ENCODE measurements at places on chromosomes 4 and X.

DNA sequence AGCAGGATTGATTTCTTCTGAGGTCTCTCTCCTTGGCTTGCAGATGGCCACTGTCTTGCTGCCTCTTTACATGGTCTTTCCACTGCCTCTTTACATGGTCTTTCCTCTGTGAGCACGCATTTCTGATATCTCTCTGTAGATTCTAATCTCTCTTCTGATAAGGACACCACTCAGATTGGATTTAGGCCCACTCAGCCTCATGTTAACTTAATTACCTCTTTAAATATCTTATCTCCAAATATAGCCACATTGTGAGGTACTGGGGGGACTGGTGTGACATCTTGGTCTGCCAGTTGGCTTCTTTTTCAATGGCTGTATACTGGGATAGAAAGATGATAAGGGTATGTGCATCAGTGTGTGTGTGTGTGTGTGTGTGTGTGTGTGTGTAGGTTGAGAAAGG, 153.7 kb downstream of the AWAT2 start:
- no peak for DNase-seq

DNA sequence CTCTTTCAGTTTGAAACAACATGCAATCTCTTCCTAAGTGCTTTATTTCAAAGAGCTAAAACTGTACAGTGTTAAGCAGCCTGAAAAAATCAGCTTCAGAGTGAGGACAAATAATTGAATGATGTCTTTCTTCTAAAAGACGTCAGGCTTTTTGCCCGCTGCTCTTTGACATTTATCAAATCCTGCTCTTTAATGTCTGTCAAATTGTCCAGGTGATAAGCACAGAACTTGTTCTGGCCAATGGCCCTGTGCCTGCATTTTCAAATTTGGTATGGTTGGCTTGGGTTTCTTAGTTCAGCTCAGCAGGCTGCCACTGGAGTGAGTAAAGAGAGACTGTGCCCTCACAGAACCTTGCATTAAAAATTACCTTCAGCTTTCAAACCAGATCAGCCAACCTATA, 712.9 kb upstream of the LCORL start:
- DNase-seq: no peak

GRCh38 chr4:188139671-188140070, 430 bp downstream of the TRIML1 start:
- DNase-seq: no peak

DNA sequence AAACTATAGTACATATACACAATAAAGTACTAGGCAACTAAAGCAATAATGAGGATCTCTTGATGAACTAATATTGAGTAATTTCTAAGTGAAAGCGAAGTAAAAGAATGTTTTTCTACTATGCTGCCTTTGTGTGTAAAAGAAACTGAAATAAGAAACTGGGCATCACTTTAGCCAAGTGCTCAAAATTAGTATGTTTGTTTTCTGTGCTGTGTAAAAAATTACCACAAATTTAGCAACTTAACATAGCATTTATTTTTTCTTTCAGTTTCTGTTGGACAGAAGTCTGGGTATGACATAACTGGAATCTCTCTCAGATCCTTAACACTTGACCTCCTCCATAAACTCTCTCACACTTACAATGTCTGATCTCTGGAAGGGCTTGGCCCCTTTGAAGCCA, 687.1 kb upstream of the MAGEB2 start:
- DNase-seq: no peak

DNA sequence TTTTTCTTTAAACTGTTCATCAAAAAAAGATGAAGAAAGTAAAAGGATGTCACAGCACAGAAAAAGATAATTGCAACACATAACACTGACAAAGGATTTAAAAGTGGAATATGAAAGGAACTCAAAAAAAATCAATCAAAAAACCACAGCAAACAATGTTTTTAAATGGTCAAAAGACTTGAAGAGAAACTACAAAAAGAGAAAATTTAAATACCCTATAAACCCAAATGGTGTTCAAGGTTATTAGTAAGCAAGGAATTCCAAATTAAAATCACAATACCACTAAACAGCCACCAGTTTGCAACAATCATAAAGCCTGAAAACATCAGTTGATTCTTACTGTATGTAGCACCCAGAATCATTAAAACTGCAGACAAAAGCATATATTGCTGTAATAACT, 36.5 kb upstream of the PCDH10 start:
- DNase-seq: no peak
